ENCODE measurements at places on chromosomes 1 and 21.

DNA sequence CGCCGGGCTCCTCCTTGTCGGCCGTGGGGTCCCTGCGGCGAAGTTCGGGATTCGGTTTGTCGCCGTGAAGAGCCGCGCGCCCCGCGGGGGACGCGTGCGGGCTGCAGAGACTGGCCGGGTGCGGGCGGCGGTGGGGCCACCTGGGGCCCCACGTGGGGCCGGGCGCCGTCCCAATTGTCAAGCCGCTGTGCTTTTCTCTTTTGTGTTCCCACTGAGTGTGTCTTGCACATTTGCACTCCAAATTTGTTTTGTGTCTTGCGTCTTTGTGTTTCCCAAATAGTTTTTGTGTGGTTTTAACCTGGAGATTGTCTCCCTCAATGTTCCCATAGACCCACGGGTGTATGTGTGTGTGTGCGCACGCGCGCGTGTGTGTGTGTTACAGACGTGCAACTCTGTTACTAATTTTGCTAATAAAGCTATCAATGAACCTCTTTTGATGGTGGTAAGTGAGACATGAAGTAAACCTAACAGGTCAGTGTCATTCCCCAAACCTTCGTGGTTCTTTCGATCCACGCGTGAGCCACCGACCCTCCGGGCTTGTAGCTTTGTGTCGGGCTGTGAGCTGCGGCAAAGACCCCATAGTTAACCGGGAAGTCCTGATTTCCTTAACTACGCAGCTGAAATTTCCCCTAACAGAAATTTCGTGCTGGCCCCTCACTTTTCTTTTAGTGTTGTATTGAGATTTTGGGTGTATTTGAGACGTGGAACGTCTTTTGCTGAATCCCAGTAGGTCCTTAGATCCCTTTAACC is 708 bp downstream of the PRDM2 start:
- DNase-seq, result no peak

GRCh38 chr1:109499661-109500536 is 6.0 kb downstream of the CYB561D1 start:
- peak; percentile 49 for DNase-seq

DNA sequence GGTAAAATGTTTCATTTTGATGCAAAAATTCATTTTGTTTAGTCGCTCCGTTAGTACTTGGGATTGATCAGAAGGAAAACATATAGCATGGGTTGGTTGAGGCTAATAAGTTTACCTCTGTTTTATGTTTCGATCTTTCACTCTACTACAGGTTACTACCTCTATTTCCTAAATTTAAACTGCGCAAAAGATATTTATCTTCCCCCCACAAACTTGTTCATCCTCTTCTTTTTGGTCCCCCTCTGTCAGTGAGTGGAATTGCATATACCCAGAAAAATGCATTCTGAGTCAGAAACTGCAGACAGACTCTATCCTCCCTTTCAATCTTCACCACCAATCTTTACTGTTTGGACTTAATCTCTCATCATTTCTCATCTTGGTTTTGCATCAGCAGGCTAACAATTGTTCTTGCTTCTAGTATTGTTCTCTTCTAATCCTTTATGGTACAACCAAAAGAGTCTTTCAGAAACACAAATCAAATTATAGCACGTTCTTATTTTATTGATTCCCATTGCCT is 316.0 kb upstream of the ADGRL4 start:
- DNase-seq, result no peak

DNA sequence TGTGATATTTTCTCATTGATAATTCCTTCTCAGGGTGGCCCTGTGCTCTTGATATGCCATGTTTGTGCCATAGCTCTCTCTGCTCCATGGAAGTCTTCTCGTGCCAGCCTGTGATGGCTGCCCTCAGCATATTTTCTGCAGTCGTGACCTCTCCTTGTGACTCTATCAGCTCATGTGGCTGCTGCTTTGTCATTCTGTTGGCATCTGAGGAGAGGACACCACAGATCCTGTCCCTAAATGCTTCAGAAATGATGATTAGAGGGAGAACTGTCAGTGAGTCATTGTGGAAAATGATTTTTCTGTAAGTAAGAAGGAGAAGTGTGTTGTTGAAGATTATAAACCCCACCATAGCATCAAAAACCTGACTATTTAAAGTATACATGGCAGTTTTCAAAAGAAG is 286.0 kb downstream of the ADGRL2 start:
- DNase-seq, result peak; percentile 0

DNA sequence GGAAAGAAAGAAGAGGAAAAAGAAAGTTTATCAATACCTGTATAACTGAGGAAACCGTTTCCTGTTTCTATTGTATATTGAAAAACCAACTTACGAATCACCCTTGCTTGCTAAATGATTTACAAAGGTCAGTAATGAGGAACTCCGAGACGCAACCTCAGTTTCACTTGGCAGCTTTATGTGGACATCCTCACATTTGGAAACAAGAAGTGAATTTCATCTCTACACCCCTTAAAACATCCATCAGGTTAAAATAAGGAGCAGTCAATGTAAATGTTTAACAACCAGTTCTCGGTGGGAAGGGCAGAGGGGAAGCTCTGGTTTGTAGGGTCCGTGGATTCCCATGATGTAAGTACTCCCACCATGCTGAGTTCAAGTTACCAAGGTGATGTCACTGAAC is 481.7 kb upstream of the RUNX1 start:
- no peak for DNase-seq

- DNase-seq, result no peak
Observed at GRCh38 chr1:16926491-16927073, 4.9 kb downstream of the CROCC start.

DNA sequence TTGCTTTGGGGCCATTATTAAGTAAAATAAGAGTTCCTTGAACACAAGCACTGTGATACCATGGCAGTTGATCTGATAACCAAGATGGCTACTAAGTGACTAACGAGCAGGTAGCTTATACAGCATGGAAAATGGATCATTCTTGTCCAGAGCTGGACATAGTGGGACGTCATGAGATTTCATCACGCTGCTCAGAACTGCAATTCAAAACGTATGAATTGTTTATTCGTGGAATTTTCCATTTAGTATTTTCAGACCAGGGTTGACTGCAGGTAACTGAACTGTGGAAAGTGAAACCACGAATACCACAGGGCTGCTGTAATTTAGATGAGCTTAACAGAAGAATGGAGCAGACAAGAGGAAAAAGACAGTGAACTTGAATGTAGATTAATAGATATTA is 38.9 kb downstream of the CCDC18 start:
- DNase-seq, result no peak

DNA sequence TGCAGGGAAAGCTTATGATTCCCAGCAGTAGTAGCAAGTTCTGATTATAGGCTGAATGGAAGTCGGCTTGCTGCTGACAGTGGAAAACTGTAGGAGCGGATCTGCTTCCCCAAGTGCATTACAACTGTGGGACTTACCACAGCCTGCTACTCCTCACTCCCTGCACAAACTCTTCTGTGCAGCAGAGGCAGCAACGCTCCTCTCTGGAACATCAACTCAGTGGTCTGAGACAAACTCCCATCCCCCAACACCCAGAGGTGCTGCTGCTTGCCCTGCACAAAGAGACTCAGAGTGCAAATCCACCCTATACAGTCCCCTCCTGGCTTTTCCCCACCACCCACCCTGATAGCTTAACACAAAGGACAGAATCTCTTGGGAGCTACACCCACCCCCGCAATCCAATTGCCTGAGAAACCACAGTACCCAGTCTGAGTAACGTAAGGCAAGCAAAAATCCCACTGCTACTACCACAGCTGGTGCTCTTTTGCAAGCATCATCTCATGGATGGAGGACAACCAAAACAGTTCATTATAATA is 1455.2 kb downstream of the AMY1C start:
- no peak for DNase-seq

DNA sequence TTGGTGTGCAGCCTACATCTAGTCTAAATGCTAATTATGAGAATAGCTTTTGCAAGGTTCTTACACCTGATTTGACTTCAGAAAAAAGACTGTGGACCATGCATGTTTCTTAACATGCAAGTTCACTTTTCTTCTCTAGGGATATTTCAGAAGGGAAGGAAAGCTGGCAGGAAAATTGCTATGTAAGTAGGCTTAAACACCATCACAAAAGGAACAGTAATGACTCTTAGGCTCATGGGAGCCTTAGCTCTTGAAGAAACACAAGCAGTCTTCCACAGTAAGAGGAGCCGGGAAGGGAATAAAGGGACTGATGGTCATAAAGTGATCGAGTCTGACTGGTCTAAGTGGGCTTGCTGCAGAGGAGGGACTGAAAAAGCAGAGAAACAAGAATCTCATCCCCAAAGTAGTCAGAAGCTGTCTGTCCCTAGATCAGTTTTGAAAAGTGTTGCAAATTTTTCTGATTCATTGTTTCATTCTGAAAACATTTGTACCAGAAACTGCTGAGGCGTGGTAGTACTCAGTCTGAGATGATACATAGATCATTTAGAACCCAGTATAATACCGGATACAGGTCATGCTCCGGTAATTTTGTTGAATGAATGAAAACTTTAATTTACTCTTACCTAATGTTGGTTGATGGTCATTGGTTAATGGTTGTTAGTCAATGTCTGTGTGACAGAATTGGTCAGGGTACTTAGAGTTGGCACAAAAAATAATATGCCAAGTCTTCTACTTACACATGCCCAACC is 40.9 kb downstream of the SMYD2 start:
- DNase-seq, result no peak

DNA sequence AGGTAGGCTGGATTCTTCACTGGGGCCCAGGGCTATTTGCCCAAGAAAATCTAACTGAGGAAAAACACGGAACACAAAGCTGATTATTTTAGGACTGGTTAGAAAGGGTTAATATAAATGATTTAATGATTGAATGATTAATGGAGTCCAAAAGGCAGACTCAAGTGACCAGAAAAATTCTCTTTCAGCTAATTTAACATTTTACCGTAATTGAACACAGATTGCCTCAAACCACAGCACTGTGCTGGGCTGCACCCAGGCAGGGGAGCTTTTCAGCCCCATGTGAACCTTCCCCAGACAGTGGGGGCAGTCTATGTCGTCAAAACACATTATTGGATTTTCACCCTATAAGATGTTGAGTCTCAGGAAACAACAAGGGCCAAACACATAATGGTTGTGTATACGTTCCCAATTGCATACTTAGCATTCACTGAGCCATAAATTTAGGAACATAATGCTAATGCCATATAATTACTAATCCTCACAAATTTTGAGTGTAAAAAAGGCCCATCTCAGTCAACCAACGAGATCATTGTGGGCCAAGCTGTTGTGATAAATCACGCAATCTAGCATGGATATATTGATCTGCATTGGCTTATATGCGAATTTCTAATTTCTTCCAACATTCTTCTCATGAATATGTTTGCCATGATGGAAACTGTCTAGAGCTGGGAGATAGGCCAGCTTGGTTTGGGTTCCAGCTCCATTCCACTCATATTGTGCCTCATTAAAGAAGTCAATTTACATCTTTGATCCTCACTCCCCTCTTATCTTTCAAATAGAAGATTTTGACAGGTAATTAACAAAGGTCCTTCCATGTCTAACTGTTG is 27.7 kb downstream of the DSCAM start:
- DNase-seq, result no peak

DNA sequence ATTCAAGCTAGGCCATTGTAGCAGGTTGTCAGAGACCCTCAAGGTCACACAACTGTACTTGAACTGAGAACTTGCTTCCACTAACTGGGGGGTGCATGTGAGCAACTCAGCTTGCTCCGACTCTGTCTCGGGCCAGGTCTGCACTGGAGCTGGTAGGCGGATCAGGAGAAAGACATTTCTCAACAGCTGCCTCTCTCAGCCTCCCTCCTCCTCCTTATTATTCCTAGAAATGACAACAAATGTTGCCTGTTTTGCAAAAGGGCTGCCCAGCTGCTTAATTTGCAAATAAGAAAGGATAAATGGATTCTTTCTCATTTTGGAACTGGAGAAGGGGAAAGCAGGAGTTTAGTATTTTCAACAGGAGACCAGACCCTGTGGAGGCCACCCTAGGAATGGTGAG is 140.5 kb downstream of the RHOU start:
- no peak for DNase-seq

- DNase-seq, result no peak
Observed at GRCh38 chr1:209714338-209714737, 9.7 kb downstream of the HSD11B1 start.

GRCh38 chr1:193406901-193407300 is 220.5 kb upstream of the B3GALT2 start:
- peak; percentile 26 for DNase-seq

- no peak for DNase-seq
Observed at GRCh38 chr1:56153276-56153675, 426.1 kb downstream of the PLPP3 start.

DNA sequence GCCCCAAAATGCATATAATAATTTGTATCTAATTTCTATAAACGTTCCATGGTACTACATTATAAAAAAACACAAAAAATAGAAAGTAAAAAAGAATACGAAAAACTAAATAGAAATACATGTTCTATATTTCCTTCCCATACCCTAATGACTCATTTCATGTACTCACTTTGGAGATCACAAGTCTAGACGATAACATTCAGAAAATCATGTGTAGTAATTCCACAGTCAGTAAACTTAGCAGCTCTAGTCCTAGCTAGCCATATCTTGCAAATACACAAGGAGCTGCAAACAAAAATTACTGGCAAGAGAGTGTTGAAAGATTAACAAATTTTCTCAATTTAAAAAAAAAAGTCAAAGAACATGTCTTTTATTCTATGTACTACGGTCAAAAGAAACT is 1.4 kb downstream of the GOLPH3L start:
- no peak for DNase-seq

DNA sequence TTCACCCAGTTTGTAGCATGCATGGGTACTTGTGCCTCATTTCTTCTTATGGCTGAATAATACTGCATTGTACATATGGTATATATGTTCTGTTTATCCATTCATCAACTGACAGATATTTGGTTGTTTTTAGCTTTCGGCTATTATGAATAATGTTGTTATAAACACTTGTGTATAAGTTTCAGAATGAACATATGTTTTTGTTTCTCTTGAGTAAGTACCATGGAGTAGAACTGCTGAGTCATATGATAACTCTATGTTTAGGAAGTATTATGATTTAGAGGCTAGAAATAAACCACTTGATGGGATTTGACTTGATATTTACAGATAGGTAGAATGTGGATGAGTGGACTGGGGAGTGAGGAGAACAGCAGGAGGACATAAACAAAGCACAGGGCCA is 48.6 kb downstream of the WNT2B start:
- DNase-seq, result no peak

DNA sequence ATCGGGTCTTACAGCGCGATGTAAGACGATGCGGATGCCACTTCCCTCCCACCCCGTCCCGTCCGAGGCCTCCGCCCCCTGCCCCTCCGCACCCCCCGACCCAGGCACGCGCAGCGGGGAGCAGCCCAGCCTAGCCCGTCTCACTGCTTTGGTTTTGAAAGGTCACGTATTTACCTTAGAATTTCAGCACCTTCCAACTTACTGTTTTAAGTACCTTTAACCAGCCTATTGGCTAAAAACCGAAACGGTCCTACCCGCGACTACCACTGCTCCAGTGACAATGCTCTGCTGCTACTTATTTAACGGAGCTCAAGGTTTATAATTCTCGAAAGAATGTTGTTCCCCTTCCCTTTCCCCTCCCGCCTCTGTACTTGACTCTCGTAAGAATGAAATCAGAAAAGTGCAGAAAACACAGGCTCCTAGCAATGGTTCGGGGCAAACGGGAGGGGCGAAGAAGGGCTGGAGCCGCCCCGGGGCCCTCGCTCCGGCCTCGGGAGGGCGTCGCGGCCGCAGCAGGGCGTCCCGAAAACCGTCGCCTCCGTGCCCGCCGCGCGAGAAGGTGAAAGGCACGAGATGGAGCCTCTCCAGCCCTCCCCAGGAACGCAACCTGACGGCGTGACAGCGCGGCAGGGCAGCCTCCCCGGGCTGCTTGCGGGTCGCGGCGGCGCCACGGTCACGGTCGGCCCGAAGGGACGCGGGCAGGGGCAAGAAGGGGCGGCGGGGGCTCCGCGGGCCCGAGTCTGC is 667 bp downstream of the TMEM50B start:
- no peak for DNase-seq

GRCh38 chr1:81452693-81453366 is 347.9 kb upstream of the ADGRL2 start:
- no peak for DNase-seq
